ENCODE measurements at places on chromosomes 4 and X.

- DNase-seq, result no peak
These were observed 4.5 kb upstream of the PLCXD1 start for GRCh38 chrX:276581-277201.

DNA sequence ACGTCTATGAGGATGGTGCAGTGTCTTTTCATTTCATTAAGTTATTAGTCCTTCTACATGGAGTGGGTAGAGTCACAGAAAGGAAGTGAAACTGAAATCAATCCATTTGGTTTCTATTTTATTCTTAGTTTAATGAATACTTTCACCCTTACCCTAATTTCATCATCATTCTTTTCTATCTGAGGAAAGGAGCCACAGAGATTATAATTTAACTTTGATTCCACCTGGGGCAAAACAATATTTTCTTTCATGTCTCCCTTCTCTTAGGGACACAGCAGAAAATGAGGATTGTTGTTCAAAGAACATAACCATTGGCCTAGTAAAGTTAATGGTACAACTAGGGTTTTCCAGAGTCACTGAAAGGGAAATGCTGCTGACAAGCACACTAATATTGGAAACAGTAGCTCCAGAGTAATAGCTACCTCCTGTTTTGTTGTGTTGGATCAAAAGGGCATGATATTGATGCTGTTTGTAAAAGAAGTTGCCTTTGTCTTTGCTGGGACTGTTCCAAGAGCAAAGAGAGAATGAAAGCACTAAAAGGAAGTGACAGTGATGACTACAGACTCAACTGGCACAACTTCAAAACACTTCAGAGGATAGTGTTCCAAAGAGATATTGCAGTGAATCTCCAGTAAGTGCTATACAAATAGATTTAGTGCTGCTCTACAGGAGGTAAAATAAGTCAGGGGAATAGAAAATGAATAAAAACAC is 247.1 kb upstream of the PITX2 start:
- DNase-seq, result peak; percentile 80

- DNase-seq, result no peak
These were observed 83.5 kb downstream of the NSUN7 start for GRCh38 chr4:40833212-40833611.

DNA sequence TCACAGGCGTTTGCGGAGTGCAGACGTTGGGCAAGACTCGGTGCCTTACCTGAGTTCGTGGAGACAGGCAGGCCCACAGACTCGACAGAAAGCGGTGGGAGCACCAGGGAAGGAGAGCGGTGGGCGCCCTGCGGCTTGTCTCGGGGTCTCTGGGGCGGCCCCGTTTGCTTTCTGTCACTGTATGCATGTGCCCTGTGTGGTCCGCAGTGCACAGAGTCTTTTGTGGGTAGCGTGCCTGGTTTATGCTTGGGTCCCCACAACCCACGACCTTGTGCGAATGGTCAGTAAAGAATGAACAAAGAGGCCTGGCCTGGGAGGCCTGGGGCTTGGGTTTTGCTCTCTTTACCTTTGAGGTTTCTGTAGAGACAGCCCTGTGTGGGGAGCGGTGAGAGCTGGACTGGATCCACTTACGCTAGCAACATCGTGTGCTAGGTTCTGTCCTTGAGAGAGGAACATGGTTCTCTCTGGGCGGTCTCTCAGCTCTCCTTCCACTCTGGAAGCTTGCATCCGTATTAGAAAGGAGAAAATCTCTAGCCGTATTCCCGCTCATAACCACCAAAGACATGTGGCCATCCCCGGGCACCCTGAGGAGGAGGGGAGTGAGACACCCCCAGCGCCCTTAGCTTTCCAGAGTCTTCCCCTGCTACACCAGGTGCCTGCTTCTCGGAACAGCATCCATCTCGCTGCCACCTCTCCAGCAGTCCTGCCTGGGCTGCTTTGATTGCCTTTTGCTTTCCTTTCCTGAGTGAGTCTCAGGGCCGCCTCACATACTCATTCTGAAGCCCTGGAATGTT is 1.2 kb downstream of the TADA2B start:
- no peak for DNase-seq

GRCh38 chrX:15946783-15947580 is 92.4 kb upstream of the AP1S2 start:
- no peak for DNase-seq

GRCh38 chr4:38062088-38062775 is 102.0 kb downstream of the PTTG2 start:
- DNase-seq, result peak; percentile 87

GRCh38 chr4:145842224-145842887 is 96.3 kb downstream of the ZNF827 start:
- no peak for DNase-seq
